ENCODE measurements at places on chromosomes 6 and 20.

DNA sequence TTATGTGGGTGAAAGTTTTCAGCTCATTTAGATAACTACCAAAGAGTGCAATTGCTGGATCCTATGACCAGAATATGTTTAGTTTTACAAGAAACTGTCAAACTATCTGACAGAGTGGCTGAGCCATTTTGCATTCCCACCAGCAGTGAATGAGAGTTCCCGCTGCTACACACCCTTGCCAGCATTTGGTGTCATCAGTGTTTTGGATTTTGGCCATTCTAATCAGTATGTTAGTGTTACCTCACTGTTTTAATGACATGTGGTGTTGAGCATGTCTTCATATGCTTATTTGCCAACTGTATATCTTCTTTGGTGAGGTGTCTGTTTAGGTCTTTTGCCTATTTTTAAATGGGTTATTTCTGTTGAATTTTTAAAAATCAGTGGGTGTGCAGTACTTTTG, 120.9 kb downstream of the CFAP61 start:
- no peak for DNase-seq

DNA sequence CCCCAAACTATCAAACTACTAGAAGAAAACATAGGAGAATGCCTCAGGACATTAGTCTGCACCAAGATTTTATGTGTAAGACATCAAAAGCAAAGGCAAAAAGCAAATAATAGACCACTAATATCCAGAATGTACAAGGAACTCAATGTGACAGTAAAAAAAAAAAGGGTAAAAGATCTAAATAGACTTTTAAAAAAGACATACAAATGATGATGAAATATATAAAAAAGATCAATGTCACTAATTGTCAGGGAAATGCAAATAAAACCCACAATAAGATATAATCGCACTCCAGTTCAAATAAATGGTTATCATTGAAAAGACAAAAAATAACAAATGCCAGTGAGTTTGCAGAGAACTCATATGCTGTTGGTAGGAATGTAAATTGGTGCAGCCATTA, 118.3 kb upstream of the DUSP22 start:
- no peak for DNase-seq

- DNase-seq: no peak
These were observed 14.7 kb upstream of the CHD6 start for GRCh38 chr20:41632896-41633295.

DNA sequence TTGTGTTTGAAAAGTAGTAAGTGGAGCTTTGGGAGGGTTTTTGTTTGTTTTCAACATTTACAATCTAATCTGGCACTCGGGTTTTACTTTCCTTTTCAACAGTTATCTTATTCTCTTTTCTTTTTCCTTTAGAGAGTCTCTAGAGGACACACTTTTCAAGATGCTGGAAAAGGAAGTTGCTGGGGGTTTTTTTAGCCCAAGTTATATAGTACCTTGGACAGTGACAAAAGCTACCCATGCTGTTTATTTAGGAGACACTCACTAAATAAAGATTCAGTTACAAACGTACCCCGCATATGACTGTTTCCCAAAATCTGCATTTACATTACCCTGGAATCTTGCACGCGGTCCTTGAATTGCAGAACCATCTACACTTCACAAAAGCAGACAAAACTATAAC, 78.8 kb downstream of the MAP7 start:
- DNase-seq: no peak

- no peak for DNase-seq
These were observed 85.7 kb downstream of the NFATC2 start for GRCh38 chr20:51456511-51457509.

- no peak for DNase-seq
These were observed 23.6 kb upstream of the FANCE start for GRCh38 chr6:35428421-35429149.

- no peak for DNase-seq
These were observed 393.5 kb downstream of the RNGTT start for GRCh38 chr6:88569959-88570358.

GRCh38 chr6:148548065-148548748, 198.6 kb upstream of the UST start:
- DNase-seq: no peak

- DNase-seq: no peak
These were observed 12.3 kb downstream of the FAM50B start for GRCh38 chr6:3861424-3861823.

DNA sequence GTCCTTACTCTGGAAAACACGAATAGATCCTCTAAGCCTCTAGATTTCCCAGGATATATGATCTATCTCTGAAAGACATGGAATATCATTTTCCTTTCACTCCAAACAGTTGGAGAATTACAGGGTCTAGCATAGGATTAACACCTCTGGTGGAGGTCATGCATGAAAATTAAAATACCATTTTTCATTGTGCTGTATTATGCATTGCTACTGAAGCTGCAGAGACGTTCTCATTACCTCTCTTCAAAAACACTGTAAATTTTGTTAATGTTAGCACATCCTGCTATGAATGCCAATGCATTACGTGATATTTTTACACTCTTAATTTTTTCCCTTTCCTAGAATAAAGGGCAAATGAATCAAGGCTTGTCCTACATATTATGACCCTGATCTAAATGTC, 558.6 kb downstream of the TBC1D32 start:
- DNase-seq: no peak

- no peak for DNase-seq
These were observed 331.8 kb downstream of the HACE1 start for GRCh38 chr6:104527761-104528415.

DNA sequence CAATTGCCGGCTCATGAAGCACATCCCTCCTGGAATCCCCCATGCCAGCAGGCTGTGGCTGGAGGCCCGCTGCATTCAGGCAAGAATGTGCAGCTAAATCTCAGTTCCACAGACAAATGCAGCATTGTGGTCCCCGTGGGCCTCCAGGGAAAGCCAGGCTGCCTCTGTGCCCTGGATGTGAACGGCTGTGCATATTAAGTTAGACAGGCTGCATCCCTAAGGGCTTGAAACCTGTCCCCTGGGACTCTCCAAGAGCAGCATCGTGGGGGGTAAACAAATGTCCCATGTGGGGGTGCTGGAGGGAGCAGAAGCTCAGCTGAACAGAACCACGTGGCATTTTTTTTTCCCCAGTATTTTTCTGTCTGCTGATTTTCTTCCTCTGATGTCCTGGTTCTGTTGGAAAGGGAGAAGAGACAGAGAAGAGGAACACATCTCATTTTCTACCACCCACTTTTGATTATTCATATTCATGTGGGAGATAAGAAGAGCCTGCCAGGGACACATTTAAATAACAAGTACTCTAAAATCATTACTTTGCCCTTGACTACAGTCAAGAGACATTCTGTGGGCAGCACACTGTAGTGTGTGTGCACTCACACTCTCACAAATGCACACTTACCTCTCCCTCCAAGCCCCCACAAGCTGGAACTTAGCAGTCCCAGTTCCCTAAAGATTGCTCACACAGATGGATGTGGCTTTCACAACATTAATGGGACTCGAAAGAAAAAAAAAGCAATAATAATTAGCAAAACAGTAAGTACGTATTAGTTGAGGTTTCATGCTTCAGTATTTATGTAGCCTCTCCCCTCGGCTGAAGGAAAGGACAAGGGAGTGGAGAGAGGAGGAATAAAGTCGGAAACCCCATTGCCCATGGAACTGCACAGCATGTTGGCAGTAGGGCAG, 16.9 kb downstream of the GFOD1 start:
- DNase-seq: no peak

DNA sequence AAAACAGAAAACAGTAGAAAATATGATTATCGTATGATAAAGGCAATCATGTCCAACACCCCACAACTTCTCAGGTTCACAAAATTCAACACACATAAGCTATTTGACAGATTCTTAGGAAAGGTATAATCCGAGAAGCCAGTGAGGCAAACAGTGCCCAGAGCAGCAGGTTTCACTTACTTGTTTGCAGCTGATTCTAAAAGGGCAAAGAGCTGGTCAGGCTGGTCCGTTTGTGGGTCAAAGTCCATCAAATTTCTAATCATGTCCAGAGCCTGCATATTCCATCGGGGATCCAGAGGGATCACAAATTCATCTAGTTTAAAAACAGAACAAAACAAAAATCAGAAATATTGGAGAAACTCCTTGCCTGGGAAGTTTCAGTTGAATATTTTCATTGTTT, 69.8 kb upstream of the LYRM2 start:
- no peak for DNase-seq

- DNase-seq: no peak
These were observed 7.2 kb downstream of the BHLHE23 start for GRCh38 chr20:62999580-62999979.

GRCh38 chr20:33963751-33964150, 30.0 kb upstream of the RALY start:
- DNase-seq: no peak

DNA sequence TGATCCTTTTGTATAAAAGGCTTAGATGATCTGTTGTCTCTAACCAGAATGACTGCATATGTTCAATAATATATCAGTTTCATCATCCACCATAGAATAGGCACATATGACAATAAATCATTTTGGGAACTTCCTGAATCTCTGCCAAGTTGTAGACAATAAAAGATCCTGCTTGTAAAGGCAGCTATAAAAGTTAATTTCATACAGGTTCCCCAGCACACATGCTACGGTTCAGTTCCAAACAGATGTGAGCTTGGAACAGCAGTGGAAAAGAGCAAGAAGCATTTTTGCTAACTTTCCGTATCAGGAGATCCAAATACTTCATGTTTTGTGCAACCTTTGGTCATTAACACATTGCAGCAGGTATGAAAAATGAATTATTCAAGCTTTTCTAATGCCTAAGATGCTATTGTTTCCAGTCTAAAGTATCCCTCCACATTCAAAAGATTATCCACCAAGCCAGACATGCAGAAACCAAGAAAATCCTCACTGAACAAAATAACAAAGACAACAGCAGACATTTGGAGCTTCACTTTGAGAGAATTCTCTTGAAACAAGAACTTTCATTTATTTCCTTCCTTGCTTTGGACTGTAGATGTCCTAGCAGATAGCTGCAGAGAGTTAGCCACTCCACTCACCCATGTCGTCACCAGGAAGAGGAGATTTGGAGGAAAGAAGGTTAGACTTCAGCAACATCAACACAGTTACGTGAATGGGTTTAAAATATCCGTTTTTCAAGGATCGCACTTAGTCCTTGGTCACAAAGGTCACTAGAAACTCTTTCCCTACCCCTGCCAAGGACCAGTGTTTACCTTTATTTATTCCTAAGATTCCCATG, 453.5 kb upstream of the JARID2 start:
- no peak for DNase-seq

- no peak for DNase-seq
These were observed 287.1 kb upstream of the SGK1 start for GRCh38 chr6:134605034-134605433.

GRCh38 chr20:60107621-60108390, 149.6 kb downstream of the CDH26 start:
- no peak for DNase-seq

DNA sequence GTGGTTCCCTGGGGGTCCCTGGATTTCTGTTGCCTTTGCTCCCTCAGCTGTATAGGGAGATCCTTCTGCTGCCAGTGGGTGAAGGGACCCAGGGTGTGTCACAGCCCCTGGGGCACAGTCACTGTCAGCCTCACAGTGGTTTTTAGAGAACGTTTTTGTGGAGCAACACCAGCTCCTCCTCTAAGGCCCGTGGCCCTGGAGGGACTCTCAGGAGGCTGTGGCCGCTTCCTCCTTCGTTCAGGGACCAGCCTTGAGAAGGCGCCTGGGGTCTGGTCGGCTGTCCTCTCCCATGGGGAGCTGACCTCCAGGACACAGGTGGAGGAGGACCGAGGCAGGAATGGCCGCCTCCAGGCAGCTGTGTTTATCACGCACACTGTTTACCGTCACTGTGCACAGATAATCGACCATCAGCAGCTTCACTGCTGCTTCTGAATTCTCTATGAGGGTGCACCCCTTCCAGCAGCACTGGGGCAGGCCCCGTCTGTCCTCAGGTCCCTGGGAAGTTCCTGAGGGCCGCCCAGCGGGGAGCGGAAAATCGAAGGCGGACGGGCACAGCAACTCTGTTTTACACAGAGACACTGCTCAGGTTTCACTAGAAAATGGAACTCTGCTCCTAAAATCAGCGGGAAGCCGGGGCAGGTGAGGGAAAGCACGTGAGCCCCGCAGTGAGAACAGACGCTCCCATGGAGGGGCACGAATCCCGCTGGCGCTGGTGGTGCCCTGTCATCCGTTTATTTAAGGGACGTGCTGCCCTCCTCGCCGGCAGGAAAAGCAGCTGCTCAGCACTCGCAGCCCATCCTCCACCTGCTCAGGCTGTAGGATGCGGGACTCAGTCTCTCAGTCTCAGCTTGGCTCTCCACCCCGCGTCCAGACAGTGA, 10.4 kb upstream of the FRMD1 start:
- no peak for DNase-seq

DNA sequence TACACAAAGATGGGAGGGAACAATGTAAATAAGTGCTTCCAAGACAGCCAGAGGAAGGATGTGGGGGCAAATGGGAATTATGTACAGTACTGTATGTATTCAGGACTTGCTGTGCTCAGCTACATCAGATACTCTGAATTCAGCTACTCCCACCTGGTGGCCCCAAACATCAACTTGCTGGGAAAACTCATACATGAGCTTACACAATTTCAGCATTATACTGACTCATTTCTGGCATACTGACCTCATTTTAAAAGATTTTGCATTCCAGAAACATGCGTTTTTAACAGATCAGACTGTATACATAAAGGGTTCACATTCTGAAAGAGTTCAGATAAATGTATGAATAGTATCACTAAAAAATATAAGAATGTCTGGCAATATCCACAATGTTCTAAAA, 59.7 kb downstream of the GPX5 start:
- no peak for DNase-seq

DNA sequence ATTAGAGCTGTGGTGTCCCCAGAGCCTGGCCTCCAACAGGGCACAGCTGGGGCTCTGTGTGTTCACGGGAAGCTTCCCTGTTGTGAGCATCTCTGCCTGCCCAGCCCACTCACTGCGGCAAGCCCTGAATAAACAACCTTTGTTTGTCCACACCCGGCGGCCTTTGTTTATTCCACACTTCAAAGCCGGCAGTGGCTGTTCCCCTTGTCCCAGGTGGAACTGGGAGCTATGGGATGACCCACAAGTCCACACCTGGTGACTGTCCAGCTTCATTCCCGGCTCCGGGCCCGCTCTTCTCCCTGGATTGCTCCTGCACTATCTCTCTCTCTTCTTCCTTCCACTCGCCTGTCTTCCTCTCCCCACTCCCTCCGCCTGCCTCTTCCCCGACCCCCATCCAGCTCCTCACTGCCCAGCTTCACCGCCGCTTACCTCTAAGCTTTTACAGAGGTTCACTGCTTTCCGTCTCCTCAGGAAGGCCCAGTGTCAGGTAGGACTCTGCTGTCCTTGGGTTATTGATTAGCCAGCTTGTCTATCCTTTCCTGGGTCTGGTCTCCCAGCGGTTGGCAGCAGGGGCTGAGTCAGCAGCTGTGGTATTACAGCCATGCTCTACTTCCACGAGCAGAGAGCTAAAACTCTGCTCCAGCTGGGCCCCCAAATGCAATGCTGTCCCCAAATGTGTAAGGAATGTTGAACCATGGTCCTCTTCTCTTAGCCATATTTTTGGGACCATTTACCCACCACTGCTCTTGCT, 17.8 kb downstream of the DACT2 start:
- no peak for DNase-seq

DNA sequence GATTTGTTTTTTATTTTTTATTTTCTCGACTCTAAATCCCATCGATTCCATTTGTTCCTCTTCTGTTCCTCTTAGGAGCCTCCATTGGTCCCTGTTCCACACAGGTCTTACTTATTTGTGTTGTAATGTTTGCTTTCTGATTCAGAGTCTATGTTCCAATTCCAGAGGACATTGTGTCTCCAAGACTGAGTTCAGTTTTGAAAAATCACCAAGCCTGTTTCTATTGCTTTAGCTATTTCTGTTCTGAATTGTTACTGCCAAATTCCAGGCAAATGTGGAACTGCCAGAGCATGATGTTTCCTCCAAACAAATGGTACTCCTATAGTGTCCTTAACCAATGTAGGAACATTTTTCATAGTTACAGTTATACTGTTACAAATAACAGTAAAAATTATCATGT, 270.9 kb upstream of the SPTLC3 start:
- DNase-seq: no peak

Measured in stimulated activated CD8-positive, alpha-beta memory T cell treated with anti-CD3 and anti-CD28 coated beads, Interleukin-15, amount 100 ng/mL, for 24 hours (primary cell).